Activated CD8-positive, alpha-beta memory T cell treated with anti-CD3 and anti-CD28 coated beads, Interleukin-2, amount 50 U/mL, for 4 hours (primary cell): ENCODE measurements at places on chromosomes 5 and 9.
A peak's percentile ranks its signal among the peaks of the same experiment; 100 is the strongest.

GRCh38 chr5:135034963-135035677 lies 1.1 kb upstream of the PITX1 start:
- no peak for DNase-seq

DNA sequence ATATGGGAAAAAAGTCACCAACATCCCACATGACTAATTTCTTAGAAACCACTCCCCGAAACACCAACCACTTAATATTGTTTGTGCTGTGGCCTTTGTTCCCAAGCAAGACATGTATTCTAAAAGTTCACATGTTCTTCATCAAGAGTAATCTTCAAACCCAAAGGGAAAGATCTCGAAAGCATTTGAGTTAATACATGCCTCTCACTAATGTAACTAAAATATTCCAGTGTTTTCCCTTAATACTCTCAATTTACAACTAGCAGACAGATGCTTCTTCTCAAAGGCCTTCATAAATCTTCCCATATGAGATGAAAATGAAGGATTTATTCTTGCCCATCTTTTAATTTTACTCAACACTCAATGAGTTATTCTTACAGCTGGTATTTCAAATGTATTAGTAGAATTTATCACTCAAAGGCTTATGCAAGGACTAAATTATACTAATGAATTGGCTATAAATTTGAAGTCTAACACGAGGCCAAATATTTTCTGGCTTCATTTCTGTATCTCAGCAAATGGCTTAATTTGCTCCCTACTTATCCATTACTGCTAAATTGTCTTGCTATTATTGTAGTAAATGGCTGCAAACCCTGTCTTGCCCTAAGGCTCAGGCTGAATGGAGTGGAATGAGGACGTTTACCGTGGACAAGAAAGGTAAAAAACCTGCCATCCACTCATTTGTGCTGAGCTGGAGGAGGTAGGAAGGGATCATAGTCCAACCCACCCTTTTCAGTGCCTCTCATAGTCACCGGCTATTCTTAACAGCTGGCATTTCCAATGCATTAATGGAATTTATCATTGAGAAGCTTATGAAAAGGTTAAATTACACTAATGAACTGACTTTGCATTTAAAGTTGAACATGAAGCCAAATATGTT lies 474.4 kb downstream of the RASEF start:
- no peak for DNase-seq

GRCh38 chr5:158928404-158928803 lies 171.3 kb downstream of the EBF1 start:
- no peak for DNase-seq

DNA sequence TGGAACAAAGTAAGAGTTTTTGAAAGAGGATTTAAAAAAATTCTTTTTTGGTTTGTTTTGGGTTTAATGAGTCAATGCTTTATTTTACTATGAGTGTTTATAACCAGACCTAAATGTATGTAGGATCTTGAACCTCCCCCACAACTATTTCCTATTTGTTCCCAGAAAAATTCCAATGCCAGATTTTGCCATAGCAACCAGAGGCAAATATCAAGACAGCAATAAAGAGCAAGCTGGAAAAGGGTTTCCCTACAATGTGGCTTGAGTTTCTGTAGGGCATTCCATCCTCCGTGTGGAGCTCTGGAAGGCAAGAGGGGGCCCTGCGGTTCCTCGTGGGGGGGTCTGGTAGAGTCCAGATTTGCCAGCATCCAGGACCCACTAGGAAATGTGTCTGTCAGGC lies 27.8 kb upstream of the GDNF start:
- DNase-seq, result no peak

GRCh38 chr5:107365320-107366109 lies 305.2 kb downstream of the EFNA5 start:
- no peak for DNase-seq

DNA sequence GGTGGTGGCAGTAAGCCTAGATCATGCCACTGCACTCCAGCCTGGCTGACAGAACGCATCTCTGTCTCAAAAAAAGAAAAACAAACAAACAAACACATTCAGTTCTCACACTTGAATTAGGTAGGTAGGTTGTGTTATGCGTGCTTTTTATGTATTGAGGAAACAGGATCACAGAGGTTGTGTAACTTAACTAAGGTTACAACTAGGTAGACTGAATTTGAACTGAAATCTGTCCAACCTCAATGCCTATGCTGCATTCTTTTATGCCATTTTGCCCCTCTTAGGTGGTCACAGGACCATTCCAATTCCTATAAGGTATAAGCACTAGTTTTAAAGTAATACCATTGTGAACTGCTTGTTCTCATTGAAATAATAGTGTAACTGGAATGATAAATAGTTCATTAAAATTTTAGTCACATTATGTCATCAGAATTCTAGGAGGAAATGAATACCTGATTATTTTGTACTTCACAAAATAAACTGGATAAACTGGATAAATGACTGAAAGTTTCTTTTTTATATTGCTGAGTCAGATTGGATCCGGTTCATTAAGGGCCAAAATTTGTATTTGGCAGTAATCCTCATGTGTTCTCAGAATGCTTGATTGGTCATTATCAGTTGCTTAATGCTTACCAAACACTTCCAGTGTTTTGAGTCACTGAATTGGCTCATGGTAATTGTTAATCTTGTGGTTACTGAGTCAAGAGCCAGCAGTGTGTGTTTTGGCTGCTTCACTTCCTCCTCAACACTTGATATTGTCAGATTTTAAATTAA lies 7.1 kb downstream of the UBAP1 start:
- DNase-seq, result no peak

- no peak for DNase-seq
These were observed 180.4 kb downstream of the GAS1 start for GRCh38 chr9:86766912-86767311.

DNA sequence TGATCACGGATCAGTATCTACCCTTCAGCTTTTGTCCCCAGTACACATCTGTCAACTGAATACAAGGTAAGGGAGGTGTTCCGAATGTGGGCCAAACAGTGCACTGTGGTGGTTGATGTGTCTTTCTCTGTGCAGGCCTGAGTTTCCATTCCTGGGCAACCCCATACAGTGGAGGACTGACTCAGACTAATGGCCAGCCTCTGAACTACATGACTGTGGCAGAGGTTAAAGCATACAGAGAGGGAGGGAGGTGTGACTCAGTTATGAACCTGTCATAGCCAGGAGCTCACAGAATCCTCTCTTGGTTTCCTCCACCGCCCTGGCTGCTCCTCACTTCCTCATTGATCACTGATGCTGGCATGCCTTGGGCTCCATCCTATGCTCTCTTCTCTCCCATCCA lies 136.4 kb upstream of the TAS2R1 start:
- no peak for DNase-seq

DNA sequence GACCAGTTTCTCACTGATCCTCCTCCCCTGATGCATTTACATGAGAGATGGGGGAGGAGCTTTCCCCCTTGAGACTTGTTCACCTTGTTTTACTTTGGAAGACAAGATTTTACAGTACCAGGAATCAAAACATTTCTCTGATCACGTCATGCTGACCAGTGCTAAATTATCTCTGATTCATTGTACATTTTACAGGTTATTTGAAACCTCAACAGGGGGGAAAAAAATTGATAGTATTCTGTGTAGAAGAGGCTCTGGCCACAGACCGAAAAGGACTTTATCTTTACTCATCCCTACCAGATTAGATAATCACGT lies 133.9 kb downstream of the GRIA1 start:
- no peak for DNase-seq

DNA sequence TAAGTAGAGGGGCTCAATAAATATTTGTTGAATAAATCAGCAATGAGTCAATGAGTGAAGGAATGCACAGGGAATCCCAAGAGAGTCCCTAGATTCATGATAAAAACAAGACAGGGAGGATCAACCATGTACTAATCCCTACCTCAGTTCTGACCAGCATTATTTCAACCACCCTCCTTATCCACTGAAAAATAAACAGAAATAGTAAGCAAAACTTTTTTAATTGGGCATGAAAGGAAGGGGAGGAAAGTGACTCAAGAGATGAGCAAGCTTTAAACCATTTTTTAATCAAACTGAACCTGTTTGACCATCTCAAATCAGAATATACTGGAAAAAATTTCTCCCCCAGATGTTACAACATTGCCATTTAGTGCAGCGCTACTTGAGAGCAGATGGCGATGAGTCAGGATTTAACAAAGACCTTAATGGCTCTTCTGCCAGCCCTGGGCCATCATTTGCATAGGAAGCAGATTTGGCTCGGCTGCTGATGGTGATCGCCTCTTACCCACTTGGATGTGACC lies 194.8 kb upstream of the SLC30A5 start:
- no peak for DNase-seq

GRCh38 chr5:36041537-36041845 lies 25.2 kb downstream of the UGT3A2 start:
- no peak for DNase-seq

- DNase-seq, result no peak
These were observed 38.2 kb upstream of the PTPRD start for GRCh38 chr9:10651012-10651411.

- DNase-seq, result no peak
These were observed 61.0 kb upstream of the SPTLC1 start for GRCh38 chr9:92176068-92176799.

GRCh38 chr5:55407984-55408383 lies 100.2 kb downstream of the MTREX start:
- no peak for DNase-seq

DNA sequence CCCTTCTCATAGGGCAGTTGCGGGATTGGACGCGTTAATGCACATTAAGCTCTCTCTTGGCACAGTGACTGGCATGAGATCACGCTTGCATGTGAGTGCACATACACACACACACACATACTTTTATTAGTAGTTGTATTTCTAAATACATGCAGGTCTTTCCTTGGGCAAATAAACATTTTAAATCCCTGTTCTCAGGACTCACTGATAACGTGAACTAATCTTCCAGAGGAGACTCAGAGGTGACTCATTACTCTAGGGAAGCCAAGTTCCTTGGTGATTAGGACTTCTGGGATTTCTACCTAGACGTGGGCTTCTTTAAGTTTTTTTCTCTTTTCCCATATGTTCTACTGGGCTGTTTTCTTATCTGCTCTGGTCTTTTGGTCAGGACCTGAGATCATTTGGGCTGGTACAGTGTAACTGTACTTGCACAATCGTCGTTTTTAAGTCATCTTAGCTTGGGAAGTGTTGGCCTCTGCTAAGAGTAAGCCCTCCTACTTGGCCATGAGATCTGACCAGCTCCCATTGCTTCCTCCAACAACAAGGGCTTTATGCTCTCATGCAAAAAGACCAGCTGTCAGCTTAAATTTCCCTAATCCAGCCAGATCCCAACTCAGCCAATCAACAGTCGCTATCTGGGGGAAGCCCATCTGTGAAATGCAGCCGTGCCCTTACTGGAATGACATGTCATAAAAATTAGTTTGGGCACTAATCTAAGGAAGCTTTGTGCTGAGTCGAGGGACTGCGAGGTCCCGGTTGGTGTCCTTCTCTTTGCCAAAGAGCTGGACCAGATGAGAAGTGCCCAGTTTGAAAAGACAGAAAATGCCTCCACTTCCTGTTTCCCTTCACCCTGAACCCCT lies 176.4 kb upstream of the ANKRD55 start:
- no peak for DNase-seq

- no peak for DNase-seq
These were observed 11.8 kb downstream of the DEPDC1B start for GRCh38 chr5:60687927-60688720.

- DNase-seq, result no peak
These were observed 58.9 kb downstream of the DOCK2 start for GRCh38 chr5:169695919-169696490.

DNA sequence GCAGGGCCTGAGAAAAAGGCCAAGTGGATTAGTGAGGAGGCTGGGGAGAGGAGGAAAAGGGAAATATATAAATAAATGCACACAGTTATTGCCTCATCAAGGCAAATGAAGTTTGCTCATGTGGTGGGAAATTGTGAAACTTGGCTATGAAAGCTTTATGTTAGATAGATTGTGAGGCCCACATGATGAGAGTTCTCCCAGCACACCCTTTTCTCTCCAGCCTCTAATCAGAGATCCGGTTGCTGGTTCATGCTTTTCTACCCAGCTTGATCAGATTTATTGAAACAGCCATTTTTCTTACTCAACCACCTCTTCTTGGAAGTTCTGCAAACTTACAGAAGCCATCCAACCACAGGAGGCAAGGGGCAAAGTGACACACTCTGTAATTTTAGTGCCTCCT lies 125.8 kb upstream of the KLF4 start:
- no peak for DNase-seq

GRCh38 chr9:16254674-16255073 lies 615.8 kb downstream of the BNC2 start:
- DNase-seq, result no peak

- no peak for DNase-seq
These were observed 32.4 kb downstream of the IRF1 start for GRCh38 chr5:132458226-132458560.

DNA sequence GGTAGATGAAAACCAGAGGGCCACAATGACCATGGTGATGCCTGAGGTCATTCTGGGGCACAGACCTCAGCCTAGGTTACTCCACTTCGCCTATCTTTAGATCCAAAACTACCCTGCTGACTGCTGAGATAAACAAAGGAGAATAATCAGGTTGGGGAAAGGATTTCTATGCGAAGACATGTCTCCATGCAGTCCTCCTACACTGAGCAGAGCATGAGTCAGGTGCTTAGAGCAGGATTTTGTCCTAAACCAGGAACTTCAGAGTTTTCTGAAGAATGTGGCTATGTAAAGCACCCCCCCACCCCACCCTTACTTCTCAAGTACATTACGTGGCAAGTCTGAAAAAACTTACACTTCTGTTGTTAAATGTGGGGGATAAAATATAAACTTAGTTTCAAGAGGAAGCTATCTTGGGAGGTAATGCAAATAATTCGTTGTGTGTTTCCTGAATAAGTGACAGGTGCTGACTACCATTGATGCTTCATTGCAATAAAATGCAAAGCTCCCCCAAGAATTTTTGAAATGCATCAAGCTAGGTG lies 19.4 kb downstream of the PDCD1LG2 start:
- DNase-seq, result no peak

DNA sequence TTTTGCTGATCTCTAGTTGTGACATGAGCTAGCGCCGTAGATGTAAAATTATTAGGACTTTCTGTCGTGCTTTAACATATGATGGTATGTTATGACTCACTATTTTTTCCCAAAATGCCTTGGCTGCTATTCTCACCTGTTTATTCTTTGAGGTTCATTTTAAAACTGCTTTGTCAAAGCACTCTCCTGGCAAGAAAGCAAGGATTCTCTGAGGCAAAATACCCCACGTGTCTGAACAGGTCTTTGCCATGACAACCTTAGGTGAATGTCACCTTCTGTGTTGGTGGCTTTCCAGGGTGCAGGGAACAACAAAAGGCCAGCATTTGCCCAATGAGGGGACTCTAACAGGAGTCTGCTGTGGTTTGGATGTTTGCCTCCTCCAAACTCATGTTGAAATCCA lies 30.6 kb upstream of the COL5A1 start:
- peak; percentile 1 for DNase-seq

GRCh38 chr5:115098041-115098702 lies 71.5 kb downstream of the TRIM36 start:
- peak; percentile 15 for DNase-seq

GRCh38 chr9:79023134-79023580 lies 548.6 kb upstream of the TLE4 start:
- no peak for DNase-seq
